ENCODE measurements at places on chromosomes 16 and 17.

GRCh38 chr17:6137716-6138502 is 67.7 kb downstream of the WSCD1 start:
- DNase-seq: no peak

GRCh38 chr17:4664230-4664629 is 22.8 kb upstream of the ALOX15 start:
- DNase-seq: no peak

DNA sequence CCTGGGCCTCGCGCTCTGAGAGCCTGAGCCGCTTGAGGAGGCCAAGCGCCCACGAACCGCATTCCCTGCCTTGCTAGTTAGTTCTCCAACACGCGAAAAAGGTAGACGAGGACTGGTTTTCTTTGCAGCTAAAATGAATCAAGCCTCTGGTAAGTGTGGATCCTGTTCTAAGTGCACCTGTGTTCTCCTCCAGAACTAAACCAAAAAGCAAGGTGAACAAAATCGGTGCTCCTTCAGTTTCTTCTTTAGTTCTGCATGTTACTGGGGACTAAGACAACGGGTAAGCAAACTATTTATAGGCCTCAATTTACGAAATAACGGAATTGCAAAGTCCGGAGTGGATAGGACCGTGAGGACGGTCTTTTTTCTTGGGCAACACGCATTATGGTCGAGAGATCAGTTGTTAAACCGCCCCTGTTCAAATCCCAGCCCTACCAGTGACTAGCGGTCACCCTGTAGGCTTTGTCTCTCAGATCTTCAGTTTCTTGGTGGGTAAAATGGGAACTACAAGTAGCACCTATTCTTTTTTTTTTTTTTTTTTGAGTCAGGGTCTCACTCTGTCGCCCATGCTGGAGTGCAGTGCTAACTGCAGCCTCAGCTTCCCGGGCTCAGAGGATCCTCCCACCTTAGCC is 993 bp upstream of the ANKRD11 start:
- no peak for DNase-seq

DNA sequence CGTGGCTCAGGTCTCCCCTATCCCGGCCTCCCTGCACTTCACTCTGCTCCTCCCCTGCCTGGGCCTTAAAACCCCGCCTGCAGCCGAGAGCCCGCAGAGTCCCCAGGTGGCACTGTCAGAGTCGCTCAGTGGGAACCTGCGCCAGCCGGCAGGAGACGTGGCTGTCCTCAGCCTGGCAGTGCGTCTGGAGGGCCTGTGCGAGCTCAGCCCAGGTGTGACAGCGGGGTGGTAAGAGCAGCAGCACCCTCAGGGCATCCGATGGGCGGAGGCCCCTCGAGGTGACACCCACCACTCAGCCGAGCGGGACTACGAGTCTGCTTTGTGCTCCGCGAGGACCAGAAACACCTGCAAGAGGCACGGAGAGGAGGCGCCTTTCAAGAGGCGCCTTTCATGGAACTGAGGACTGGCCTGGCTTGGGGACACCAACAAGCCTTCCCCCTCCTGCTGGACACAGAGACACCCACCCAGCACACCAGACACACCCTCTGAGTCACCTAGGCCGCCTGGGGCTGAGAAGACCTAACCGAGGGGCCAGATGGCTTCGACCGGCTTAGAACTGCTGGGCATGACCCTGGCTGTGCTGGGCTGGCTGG is at the start of gene CLDN9:
Gene CLDN9, plus strand, starts transcription at position 96 of the 593 bp plus-strand sequence. Its CDS starts 440 bp downstream, at position 536.
- DNase-seq: no peak

DNA sequence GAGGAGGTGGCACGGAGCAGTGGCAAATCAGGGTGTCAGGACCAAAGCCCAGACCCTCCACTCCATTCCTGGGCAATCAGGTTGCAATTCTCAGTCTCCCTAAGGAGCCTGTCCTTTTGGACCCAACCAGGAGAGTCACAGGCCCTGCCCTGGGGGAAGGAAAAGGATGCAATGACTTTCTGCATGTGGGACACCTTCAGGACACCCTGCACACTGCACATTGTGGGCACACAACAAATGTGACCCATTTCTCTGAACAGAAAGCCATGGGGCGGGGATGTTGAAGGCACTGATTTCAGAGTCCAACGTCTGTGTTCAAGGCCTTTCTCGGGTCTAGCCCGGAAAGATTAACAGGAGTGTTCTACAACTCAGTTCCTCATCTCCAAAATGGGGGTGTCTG is 286.2 kb upstream of the FOXF1 start:
- no peak for DNase-seq

GRCh38 chr16:8740775-8741355 is 56.6 kb downstream of the TMEM186 start:
- no peak for DNase-seq

GRCh38 chr16:87198881-87199280 is 118.3 kb downstream of the C16orf95 start:
- DNase-seq: no peak

DNA sequence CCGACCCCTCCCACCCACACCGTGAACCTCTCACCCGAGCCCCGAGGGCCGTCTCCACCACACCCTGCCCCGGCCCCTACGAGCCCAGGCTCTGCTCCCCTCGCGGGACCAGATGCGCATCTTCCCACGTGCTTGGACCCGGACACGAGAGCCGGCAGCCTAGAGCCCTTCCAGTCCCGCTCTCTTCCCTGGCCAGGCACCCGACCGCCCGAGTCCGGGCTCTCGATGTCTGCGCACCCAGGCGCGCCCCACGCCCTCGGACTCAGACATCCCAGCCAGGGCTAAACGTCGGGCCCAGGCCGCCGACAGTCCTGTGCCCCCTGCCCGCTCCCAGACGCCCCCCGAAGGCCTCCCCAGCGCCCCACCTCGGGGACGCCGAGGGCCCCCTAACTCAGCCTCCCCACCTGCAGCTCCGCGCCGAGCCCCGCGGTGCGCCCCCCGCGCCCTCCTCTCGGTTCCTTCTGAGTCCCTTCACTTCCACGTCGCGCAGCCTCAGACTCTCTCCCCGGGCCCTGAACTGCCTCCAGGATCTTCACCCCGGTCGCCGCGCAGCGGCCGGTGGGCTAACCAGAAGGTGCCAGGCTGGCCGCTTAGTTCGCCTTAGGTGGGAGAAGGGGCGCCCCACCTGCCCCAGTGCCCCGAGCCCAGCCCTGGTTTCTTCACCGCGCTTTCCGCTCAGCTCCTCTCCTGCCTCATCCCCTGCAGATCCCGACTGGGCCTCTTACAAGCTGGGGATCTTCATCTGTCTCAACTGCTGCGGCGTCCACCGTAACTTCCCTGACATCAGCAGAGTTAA is 688 bp downstream of the ADAP2 start:
- DNase-seq: no peak

GRCh38 chr16:85978291-85978775 is 79.4 kb downstream of the IRF8 start:
- no peak for DNase-seq

- DNase-seq: no peak
These were observed 5.3 kb upstream of the RPRML start for GRCh38 chr17:46984341-46984740.

- no peak for DNase-seq
These were observed 4.3 kb downstream of the RHBDF1 start for GRCh38 chr16:67884-68789.

- DNase-seq: no peak
These were observed at the start of gene TMEM204 for GRCh38 chr16:1533443-1533951. TMEM204 (plus strand) TSS chr16:1533666; CDS start chr16:1534276, 610 bp downstream.

DNA sequence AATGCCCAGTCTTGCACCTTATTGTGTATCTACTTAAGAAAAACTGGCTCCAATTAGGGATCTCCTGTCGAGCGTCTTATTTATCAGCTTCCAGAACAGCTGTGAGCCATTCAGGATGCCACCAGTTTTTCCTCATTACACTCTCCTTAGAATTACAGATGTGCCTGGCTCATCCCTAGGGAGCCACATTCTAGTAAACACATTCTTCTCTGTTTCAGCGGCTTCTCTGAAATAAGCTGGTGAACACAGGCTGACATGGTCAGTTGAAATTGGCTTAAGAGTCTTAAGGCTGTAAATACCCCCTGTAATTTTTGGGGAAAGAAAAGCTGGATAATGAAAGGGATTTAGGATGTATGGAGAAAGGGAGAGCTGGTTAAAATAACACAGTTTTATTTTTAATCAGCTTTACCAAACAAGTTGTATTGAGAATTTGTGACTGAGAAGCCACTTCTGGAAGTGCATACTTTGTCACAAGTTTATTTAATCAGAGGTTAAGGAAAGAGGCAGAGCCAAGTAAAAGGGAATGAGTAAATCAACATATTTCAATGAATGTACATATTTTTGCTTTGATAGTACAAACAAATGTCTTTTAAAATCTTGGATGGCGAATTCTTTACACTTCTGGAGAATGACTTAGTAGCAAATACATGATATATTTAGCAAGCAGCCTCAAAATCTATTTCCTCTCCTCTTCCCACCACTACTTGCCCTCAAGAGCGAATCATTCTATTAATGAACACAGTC is 562.0 kb upstream of the GOT2 start:
- DNase-seq: no peak

- no peak for DNase-seq
These were observed 5.8 kb upstream of the UNK start for GRCh38 chr17:75778861-75779249.

- no peak for DNase-seq
These were observed 34.1 kb upstream of the ELAC2 start for GRCh38 chr17:13051915-13052314.

GRCh38 chr16:30998852-30999761 is 11.3 kb downstream of the STX1B start:
- DNase-seq: no peak

DNA sequence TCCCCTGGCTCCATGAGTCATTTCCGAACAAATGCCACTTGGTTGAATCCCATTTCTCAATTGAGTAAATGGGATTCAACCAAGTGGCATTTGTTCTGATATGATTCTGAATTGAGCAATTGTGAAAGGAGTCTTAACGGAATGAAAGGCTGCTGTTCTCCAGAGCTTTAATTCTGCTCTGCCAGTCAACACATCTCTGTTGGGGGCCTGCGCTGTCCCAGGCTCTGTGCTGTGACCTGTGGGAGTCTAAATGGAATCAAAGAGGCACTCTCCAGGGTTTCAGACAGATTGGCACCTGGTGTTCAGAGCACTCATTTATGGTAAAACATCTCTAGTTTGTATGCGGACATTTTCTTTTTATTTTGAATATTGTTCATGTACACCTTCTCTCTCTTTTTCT is 126.2 kb downstream of the WSCD1 start:
- DNase-seq: no peak

GRCh38 chr17:5558815-5559785 is 25.2 kb downstream of the NLRP1 start:
- DNase-seq: no peak

DNA sequence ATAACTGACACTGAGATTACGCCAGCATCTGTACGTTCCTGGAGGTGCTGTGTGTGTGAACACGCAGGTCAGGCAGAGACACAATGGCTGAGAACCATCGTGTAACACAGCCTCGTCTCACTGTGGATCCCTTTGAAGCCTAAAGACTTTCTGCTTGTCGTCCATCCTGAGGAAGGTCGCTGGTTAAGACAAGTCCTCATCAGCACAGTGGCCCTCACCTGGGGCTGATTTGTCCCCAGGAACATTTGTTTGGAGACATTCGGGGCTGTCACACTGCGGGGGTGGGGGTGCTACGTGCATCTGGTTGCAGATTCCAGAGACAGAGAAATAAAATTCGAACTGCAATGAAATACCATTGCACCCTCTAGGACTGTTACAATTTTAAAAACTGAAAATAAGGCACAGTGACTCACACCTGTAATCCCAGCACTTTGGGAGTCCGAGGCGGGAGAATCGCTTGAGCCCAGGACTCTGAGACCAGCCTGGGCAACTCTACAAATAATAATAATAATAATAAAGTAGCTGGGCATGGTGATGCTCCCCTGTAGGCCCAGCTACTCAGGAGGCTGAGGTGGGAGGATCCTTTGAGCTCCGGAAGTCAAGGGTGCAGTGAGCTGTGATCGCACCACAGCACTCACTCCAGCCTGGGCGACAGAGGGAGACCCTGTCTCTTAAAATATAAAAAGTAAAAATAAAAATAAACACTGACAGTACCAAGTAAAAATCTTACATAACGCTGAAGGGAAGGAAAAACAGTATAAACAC is 112.0 kb upstream of the METRNL start:
- no peak for DNase-seq

GRCh38 chr16:63129411-63130125 is 1093.3 kb upstream of the CDH8 start:
- no peak for DNase-seq

- no peak for DNase-seq
These were observed 17.0 kb downstream of the KCTD2 start for GRCh38 chr17:75064040-75064439.

DNA sequence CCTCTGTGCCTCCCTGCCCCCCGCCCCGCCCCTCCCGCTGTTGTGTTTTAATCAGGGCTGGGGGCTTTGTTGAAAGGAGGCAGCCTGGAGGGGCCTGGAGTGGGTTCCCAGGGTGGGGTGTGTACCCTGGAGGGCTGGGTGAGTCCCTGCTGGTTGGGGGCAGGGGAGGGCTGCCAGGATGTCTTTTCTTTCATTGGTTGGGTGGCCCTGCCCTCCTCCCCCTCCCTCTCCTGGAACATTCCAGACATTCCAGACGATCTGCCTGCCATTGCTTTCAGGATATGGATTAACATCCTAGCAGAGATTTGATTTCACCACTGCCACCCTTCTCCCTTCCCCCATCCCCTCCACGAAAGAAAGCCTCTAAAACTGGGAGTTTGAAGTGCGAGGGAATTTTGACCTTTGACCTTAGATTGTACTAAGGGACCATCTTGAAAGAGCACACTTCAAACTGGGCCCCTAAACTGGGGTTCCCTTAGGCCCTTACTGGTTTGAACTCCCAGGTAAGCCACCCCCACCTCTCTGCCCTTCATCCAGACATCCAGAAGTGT is 25.3 kb downstream of the IGF2BP1 start:
- DNase-seq: no peak

GRCh38 chr16:84406006-84406963 is 37.9 kb downstream of the ATP2C2 start:
- no peak for DNase-seq

GRCh38 chr16:48965386-48965785 is 316.3 kb downstream of the CBLN1 start:
- DNase-seq: no peak

DNA sequence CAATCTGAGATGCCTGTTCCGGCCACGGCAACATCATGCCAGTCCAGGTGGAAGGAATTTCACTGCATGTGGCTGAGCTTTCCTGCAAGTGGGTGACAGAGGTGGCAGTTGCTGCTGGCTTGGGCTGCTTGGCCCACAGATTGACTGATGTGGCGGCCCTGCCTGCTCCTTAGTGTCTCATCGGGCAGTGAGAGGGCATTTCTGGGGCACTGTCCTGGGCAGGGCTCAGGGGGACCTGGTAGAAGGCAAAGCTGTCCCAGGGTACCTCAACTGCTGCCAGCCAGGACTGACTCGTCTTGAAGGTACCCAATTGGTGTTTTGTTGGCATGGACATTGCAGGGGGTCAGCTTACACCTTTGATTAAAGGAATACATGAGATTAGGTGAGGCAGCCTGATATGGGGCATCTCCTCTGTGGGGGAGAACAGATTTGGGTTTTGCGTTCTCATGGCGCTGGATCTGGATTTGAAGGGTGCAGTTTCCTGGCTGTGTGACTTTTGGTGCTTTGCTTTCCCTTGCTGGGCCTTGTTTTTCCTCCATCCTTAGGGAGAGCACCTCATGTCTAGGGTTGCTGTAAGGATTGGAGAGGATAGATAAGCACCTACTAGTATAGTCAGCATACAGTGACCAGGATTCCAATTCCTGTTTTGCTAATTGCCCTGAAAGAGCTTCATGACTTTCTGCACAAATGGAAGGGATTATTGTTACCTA is 5.4 kb downstream of the CMIP start:
- DNase-seq: no peak

Measured in activated CD4-positive, CD25-positive, alpha-beta regulatory T cell treated with anti-CD3 and anti-CD28 coated beads, Interleukin-2, amount 50 U/mL, for 16 hours (primary cell).